ENCODE measurements at places on chromosomes 11 and 22.

DNA sequence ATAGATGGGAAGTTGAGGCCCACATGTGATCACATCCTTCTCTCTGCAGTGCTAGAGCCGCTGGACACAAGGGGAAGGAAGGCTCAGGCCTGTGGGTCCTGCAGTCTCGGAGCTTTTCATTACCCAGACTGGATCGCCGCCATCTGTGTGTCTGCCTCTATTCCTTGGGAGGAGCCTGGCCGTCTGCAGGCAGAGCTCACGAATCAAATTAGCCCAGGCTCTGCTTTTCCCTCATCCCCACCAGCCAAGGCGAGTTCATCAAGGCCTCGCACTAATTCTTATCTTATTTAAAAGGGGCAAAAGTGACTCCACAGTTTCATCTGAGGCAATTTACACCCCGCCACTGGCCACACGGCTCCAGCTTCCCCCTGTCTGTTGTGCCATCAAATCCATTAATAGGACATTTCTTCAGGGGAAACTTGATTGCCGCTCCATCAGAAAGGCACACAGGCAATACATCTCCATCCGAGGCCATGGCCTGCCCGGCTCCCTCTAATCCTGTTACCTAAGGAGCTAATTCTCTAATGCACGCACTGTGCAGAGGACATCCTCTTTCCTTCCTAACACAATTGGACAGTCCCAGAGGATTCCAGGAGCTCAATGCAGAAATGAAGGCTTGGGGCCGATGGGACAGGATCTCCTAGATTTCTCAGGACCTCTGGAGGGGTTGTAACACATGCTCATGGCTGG lies 3.3 kb upstream of the HTR3A start:
- no peak for DNase-seq

DNA sequence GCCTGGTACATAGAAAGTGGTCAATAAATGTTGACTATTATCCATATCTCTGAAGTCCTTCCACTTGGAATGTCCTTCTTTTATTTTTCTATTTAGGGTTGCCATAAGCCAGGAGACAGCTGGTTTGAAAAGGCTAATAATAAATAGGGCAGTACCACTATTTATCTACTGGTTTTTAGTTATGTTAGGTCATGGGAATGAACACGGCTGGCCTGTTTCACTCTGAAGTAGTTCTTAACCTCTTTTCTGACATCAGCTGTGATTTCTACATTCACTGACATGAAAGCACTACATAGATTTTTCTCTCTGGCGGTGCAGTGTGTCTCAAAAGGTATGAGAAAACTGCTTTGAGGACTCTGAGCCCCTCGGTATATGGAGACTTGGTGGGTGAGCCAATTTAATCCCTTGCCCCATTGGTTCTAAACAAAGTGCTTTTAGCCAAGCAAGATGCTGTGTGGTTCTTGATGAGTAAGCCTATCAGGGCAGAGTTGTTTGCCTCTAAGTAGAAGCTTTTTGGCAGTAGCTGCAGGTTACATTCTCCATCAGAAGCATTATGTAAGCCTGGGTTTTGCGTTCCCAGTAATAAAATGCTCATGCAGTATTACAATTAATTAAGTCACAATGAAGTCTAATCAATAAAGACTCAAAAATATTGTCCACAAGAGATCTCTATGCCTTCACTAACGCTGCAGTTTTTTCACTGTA lies 48.7 kb upstream of the APOA1 start:
- DNase-seq, result no peak

- no peak for DNase-seq
Measured at GRCh38 chr11:79758325-79758724, 317.5 kb upstream of the TENM4 start.

DNA sequence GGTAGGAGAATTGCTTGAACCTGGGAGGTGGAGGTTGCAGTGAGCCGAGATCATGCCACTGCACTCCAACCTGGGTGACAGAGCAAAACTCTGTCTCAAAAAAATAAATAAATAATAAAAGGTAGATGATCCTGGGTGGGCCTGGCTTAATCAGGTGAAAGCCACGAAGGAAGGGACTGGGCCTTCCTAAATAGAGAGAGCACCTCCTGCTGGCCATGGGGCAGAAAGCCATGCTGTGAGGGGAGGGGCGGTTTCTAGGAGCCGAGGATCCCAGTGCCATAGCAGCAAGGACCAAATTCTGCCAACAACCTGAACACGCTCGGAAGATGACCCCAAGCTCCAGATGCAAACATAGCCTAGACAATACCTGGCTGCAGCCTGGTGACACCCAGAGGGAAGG lies 24.5 kb upstream of the DGKZ start:
- no peak for DNase-seq

DNA sequence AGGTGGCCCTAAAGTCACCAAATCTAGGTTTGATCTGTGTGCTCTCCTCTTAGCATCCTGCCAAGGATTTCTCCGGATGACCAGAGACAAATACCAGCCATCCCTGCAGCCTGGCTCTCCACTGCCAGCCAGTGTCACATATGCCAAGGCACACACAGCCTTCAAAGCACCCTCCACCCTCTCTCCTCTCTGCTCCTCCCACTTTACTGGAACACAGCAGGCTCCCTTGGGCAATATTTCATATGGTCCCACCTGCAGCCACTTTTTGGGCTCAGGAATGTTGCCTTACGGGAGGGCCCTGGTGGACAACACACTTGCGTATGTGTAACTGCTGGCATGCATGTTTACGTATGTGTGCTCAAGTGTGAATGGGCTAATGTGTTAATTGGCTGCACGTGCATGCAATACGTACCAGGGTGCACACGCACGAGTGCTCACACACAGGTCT lies 183.9 kb downstream of the CEP164 start:
- DNase-seq, result no peak

DNA sequence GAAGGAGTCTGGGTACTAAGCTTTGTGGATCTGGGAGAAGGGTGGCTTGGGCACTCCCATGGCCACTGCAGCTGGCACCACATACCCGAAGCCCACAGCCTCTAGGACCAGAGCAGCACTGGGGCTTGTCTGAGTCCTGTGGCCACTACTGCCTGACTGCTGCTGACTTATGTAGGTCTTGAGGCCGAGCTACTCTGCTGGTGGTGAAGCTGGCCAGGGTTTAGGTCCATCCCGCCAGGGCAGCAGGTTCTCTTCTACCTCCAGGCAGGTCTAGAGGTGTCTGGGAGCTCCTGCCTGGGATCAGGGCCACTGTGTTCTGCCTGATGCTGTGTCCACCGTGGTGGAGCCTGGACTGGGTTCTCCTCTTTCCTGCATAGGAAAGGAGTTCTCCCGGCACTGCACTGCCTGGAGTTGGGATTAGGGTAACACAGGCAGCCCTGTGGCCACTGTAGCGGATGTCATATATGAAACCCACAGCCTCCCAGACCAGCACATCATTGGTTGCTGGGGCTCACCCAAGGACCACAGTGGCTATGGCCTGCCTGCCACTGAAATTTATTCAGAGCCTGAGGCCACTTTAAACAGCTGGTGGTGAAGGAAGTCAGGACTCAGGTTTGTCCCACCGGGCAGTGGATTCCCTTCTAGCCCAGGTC lies 109.8 kb upstream of the SERPIND1 start:
- DNase-seq, result no peak

DNA sequence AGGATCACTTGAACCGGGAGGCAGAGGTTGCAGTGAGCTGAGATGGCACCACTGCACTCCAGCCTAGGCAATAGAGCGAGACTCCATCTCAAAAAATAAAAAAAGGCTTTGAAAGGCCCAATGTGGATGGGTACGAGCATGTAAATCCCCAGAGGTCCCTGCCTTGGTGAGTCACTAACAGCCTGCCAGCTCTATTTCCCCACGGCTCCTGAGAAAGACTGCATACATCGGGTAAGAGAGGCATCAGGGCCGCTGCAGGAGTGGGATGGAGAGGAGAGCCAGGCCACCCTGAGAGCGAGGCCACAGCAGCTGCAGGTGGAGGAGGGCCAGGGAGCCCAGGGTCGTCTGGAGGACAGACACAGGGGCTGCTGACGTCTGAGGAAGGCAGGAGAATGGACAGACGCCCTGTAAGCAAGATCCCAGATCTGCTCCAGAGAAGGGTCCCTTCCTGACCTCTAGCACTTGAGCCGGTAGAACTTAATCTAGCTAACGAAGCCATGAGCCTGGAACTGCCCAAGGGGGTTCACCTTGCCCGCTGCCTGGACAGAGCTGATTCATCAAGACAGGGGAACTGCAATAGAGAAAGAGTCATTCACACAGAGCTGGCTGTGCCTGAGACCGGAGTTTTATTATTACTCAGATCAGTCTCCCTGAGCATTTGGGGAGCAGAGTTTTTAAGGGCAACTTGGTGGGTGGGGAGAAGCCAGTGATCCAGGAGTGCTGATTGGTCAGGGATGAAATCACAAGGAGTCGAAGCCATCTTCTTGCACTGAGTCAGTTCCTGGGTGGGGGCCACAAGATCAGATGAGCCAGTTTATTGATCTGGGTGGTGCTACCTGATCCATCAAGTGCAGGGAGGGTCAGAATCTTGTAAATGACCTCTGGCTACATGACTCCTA lies 5.1 kb upstream of the KRTAP5-9 start:
- no peak for DNase-seq

GRCh38 chr22:27456696-27457503 lies 344.7 kb downstream of the MN1 start:
- DNase-seq, result no peak

GRCh38 chr11:63343130-63343529 lies 26.5 kb upstream of the SLC22A9 start:
- no peak for DNase-seq

DNA sequence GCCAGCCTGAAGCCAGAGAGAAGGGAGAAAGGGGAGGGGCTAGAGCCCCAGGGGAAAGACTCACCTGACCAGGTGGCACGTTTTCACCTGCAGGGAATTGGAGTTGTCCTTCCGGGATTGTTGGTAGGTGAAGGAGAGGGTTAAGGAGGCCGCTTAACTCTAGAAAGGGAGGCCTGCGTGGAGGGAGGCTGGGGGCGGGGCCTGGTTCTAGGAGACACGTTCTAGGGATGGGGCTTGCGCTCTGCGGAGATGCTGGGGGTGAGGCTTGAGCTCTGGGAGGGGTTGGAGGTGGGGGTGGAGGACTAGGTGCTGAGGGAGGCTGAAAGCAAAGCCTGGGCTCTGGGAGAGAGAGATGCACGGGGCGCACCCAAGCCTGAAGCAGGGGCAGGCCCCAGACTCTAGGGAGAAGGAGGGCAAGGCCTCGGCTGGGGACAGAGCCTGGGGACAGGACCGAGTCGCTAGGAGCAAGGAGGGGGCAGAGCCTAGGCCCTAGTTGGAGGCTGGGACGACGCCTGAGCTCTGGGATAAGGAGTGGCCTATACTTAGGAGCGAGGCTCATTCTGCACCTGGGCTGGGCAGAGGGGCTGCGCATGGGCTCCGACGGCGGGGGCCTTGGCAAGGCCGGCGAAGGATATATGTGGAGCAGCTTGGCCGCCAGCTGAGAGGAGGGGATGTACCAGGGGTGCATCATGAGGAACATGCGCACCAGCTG lies 2.4 kb downstream of the RASGRP2 start:
- DNase-seq, result no peak

DNA sequence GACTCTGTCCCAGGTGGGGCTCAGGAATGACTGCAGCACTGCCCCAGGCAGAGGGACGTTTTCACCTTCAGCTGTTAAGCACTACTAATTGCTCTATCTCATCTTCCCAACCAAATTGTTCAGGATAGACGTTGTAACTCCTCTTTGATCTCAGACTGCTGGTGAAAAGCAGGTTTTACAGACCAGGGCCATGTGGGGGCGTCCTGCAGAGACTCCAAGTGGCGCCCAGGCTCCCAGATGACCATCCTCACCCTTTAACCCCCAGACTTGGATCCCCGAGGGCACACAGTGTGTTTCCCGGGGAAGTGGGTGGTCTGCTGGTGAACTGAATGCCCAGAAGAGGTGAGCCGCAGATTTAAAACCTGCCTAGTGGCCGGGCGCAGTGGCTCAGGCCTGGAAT lies 23.9 kb downstream of the FADD start:
- no peak for DNase-seq

- DNase-seq, result no peak
Measured at GRCh38 chr11:94185416-94186084, 56.9 kb downstream of the PANX1 start.

- no peak for DNase-seq
Measured at GRCh38 chr22:50257451-50258360, 3.8 kb downstream of the MAPK12 start.

DNA sequence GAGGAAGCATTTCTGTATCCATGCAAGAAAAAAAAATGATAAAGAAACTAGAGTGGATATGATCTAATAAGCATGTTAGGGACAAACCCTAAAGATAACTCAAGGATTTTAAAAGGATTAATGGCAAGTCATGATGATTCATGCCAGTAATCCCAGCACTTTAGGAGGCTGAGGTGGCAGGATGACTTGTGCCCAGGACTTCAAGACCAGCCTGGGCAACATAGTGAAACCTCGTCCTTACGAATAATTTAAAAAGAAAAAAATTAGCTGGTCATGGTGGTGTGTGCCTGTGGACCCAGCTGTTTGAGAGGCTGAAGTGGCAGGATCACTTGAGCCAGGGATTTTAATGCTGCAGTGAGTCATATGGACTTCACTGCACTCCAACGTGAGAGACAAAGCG lies 145.5 kb upstream of the BLID start:
- DNase-seq, result no peak

- no peak for DNase-seq
Measured at GRCh38 chr22:17845327-17845726, 71.1 kb upstream of the BID start.

DNA sequence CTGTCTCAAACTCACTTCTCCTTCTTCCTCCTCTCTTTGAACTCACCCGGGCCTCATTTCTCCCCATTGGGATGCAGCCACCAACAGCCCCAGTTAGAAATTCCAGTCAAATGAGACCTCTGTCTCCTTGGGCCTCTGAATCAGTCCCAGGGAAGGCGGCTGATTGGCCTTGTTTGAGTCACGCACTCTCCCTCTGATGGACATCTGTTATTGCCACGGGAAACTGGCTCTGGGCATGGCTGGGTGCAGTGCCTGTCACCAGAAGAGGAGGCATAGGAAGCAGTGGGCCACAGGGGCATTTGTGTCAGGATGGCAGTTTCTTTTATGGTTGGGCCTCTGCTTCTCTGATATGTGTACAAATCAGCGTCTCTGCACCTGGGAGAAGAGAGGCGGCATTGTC lies 9.6 kb upstream of the WNT11 start:
- no peak for DNase-seq

DNA sequence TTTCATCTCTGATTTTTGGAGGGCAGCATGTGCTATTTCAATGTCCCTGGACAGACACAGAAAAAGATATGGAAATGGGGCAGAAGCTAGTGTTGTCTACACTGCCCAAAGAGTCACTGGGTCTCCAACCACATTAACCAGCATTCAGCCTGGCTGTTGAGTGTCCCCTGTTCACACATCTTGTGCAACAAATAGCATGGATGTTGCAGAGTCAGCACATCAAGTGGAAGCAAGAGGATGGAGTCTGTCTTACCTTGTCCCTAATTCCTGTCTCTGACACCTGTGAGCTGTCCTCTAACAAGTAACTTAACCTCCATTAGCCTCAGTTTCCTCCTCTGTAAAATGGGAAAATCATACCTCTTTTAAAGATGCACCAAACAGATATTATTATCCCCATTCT lies 60.2 kb downstream of the RCN1 start:
- no peak for DNase-seq
